HT1080 (cell line): ENCODE measurements at places on chromosomes 2 and 18.

GRCh38 chr2:189681903-189682302, 7.4 kb downstream of the ANKAR start:
- DNase-seq = no peak

- DNase-seq = no peak
Observed at GRCh38 chr18:60024345-60024744, 124.5 kb downstream of the PMAIP1 start.

DNA sequence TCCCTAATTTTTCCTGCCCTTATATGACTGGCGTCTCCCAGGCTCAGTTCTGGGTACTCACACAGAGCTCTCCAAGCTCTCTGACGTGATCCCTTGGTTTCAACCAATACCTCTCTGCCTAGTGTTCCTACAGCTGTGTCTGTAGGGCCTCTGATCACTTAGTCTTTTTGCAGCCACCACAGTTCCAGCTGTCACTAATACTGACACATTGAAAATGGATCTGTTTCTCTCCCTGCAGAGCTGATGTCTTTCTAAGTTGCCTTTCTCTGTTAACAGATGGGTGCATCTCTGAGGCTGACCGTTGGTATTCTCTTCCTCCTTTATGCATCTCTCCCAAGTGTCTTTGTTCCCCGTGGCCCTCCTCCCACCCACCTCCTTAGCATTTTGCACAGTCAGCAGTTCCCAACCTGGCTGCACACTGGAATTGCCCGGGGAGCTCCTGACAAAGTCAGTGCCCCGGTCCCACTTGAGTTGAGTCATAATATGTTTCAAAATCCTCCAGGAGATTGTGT, 62.5 kb downstream of the CERS6 start:
- no peak for DNase-seq

- DNase-seq = no peak
Observed at GRCh38 chr2:227153758-227154486, 10.1 kb downstream of the COL4A4 start.
